GM12878 (cell line): ENCODE measurements at places on chromosomes 4 and X. TPM values are rescaled to one million over a fixed set of nuclear protein-coding genes. Genes with fewer than 3 reads are reported as not detected.

GPR34 gene
- 0.13 TPM in 2 replicates for total RNA-seq

CORIN gene
- total RNA-seq, result not detected in 2 replicates

MAGEB6B gene
- total RNA-seq, result not detected in 2 replicates

MFAP3L gene
- total RNA-seq, result 0.10 TPM in 1 of 2 replicates, not detected in the other

GRCh38 chr4:65724973-65725372 lies 54.7 kb upstream of the EPHA5 start:
- no peak for DNase-seq

GRCh38 chr4:5887011-5887360 lies 5.9 kb downstream of the CRMP1 start:
- DNase-seq, result no peak

DNA sequence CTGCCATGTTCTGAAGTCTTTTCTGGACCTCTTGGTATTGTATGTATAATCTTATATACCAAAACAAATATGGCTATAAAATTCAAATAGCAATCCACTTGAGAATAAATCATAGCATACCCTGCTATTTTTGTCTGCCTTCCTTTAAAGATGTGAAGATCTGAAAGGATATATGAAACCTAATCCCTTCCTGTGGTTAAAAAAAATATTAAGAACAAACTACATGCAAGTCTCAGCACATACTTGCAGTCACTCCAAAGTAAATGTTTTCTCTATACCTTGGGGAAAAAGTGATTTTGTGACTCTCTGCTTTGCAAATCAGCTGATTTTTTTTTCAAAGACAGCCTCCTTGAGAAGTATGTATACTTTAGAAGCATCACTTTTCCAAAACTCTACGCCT lies 322.9 kb downstream of the ANKRD50 start:
- DNase-seq, result no peak

DNA sequence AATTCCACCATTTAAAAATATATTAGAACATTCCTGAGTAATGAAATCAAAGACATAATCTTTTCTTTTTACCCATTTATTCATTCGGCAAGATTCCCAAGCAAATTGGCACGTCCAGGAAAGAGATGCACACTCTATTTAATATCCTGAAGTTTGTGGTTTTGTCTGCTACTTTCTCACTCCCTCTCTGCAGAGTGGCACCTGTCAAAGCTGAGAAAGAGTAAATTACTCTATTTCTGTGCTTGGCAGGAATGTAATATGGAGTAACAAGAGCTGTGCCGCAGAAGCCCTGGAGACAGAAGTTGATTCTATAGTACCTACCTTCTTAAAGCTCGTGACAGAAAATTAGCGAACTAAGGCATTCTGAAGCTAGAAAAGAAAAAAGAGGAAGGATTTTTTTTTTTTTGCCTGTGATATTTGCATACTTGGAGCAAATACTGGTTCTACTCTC lies 5.5 kb downstream of the GSTCD start:
- no peak for DNase-seq

- no peak for DNase-seq
Observed at GRCh38 chr4:34850968-34851367, 1393.3 kb downstream of the ARAP2 start.

DNA sequence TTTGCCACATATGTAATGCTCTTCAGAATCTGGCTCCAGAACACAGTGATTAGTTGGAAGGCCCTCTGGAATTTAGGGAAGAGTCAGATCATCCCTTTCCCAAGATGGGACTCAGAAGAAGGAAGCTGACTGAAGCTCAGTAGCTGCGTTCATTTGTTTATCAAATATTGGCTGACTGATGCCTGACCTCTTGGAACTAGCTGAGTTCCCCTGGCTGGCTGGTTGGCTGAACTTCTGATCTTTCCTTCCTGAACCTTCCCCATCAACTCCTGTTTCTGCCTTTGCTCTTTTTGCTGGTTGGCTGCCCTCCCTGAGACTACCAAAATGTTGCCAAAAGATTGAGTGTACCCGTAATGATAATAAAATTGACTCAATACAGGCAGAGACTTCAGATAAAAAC lies 866.5 kb upstream of the INTU start:
- DNase-seq, result no peak

- DNase-seq, result no peak
Observed at GRCh38 chr4:158020176-158020575, 152.6 kb downstream of the GASK1B start.

- no peak for DNase-seq
Observed at GRCh38 chr4:67918428-67918827, 34.6 kb upstream of the TMPRSS11D start.
